ENCODE measurements at places on chromosomes 6 and 20.

- DNase-seq, result no peak
Observed at GRCh38 chr6:37317312-37318038, 36.3 kb upstream of the RNF8 start.

- no peak for DNase-seq
Observed at GRCh38 chr6:122286512-122286911, 112.9 kb upstream of the HSF2 start.

GRCh38 chr6:8155259-8156012 is 53.1 kb upstream of the EEF1E1 start:
- no peak for DNase-seq

GRCh38 chr6:1708122-1708521 is 98.4 kb downstream of the FOXC1 start:
- no peak for DNase-seq
